ENCODE measurements at places on chromosomes 2 and 18. TPM values are rescaled to one million over a fixed set of nuclear protein-coding genes. Genes with fewer than 3 reads are reported as not detected.

- no peak for DNase-seq
Observed at GRCh38 chr18:22817844-22818243, 115.3 kb upstream of the RBBP8 start.

DNA sequence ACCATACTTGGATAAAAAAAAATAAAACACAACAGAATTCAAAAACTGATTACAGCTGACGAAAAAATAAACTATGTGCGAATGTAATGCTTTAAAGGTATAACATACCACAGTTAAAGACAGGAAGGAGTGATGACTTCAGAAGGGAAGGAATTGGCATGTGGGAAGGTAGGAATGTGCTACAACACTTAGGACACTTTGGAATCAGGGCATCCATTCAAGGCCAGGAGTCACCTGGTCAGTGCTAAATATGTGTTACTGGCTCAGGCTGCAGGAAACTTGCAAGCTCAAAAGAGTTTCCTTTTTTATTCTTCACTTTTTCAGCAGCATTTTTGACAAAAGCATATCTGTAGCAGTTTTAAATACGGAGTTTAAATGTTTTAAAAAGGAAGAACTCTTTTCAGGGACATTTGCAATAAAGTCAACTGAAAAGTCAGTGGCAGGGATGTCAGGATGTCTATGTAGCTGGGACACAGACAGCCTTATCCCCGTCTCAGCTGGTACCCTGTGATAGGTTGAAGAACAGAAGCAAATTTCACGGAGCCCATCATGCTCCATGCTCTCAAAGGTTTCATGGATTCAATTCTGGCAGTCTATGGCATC is 138.0 kb upstream of the KLHL14 start:
- no peak for DNase-seq

GRCh38 chr18:13973061-13973575 is 57.8 kb upstream of the MC2R start:
- no peak for DNase-seq

GRCh38 chr2:75894170-75894569 is 183.5 kb upstream of the GCFC2 start:
- no peak for DNase-seq

GRCh38 chr2:81747481-81748070 is 1443.0 kb upstream of the LRRTM1 start:
- no peak for DNase-seq

DNA sequence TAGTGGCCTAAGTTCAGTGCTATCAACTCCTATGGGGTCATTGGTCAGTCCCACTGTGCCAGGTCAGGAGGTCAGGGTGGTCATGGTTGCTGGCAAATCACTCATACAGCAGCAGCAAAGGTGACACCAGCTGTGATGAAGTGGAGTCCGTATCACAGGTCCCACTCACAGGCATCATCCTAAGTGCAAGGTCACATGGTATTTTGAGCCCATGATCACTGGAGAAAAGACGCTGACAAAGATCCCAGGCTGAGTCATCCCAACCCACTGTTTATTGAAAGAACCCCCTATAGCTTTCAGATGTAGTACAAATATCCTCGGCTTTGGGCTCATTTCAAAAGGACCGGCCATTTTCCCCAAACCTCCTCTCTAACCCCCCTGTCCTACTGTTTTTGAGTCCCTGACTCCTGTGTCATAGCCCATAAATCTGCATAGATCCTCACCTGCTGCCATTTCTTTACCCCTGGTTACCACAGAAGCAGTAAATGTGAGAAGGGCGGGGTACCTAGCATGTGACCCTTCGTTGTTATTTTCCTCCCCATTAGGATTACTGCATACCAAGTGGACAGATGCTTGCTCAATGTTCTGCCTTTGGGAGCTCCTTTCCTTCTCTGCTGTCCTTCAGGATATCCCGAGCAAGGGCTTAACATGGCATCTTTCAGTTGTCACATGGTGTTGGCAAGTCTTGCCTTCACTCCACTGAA is 107.7 kb downstream of the COL6A3 start:
- no peak for DNase-seq

GRCh38 chr2:20223407-20224163 is 1.3 kb downstream of the SDC1 start:
- DNase-seq, result no peak

- DNase-seq, result peak; percentile 56
Observed at GRCh38 chr18:74551936-74552555, 17.7 kb downstream of the CNDP1 start.

DNA sequence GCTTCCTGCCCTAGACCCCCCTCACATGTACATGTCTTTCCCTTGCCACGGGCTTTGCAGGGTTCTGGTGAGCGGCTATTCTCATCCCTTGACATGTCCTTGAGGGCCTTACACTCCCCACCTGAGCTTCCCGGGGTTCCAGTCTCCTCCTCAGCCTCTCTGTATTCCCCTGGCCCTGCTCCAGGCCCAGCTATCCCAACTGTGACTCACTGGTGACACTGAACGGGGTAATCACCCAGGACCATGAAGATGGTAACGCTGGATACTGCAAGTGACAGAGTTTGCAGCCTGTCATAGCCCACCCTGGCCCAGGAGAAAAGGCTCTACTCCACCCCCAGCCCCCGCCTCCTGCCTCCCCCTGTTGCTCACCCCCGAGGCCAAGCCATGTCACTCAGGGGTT is 27.3 kb downstream of the KIF3C start:
- no peak for DNase-seq

DNA sequence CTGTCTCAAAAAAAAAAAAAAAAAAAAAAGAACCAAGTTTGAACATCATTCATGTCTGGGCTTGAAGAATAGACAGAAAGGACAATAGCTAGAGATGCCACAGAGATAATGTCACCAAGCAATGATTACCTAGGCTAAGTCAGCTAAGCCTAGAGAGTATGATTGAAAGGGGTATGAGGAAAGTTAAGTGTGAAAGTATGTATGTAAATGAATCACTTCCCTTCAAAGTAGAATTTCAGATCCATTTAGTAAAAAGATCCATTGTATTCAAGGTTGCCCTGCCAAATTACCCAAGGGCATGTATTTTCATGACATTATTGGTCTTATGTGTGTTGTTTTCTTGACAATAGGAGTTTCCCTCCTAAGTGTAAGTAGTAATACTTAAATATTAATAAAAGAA is 34.1 kb upstream of the SLC39A10 start:
- peak; percentile 98 for DNase-seq

- DNase-seq, result no peak
Observed at GRCh38 chr2:177051278-177051677, 161.3 kb upstream of the HNRNPA3 start.

DNA sequence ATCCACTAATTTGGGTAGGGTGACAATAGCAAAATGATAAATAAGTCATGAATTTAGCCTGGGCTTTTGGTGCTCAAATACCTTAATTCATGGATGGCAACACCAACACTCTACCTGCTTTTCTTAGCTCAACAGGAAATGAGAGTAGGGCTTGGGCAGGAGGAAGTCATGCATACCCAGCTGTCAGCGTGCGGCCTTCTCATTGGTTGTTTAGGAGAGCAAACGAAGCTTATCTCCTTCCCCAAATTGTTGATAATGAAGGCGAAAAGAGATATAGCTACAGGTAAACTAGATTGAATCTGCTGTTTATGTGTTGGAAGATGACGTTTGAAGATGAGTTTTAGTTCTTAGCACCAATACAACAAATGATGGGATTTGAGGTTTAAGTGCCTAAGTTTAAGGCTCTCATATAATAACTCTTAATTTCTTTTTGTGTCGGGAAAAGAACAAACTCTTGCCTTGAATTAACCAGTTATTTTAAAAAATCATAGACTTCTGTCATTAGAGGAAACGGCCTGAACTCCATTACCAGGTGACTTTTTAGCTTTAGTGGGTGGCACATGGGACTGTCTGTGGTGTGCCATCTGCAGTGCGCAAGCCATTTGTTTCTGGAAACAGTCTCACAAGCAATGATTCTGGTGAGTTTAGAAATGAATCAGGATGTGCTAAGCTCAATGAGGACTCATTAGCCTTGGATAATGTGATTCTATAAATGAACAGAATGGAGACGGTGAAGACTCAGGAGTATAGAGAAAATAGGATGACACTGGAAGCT is 19.8 kb downstream of the MAP4K4 start:
- no peak for DNase-seq

- no peak for DNase-seq
Observed at GRCh38 chr18:22060361-22060760, 109.0 kb upstream of the GATA6 start.

DNA sequence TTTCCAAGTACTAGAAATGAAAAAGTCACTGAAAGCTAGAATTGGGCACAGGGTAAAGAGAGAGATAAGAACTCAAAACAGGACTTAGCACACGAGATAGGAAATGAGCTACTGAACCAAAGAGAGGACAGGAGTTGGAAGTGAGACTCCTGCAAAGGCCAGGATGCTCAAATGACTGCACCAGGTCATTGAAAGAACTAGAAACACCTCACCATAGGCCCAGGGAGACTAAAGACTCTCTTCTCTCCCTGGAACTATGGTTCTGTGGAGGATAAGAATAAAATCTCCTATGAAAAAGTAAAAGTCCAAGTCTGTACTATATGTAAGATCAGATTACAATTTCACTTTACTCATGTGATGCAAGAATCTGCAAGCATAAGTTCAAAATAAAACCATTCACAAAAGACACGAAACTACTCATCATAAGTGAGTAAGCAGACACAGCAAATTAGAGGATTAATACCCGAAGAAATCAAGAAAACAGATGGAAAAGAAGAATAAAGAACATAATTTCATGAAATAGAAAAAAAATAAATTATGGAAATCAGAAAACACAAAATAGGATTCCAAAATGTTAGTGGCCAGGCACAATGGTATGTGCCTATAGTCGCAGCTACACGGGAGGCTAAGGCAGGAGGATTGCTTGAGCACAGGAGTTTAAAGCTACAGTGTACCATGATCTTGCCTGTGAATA is 6.5 kb downstream of the NBAS start:
- no peak for DNase-seq

DNA sequence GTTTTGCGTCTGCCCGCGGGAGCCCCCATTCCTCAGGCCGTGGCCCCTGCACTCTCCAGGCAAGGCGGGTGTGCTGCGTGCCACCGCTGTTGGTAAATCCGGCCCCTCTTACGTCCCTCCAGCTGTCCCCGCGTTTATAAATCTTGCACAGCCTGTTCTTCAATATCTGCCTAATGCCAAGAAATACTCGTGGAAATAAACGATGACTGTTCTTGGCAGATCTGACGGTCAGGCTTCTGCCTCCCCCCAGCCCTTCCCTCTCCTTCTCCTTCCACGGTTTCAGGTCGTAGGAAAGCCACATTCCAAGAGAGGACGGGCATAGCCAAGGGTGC is 20.5 kb downstream of the ODC1 start:
- DNase-seq, result no peak

DNA sequence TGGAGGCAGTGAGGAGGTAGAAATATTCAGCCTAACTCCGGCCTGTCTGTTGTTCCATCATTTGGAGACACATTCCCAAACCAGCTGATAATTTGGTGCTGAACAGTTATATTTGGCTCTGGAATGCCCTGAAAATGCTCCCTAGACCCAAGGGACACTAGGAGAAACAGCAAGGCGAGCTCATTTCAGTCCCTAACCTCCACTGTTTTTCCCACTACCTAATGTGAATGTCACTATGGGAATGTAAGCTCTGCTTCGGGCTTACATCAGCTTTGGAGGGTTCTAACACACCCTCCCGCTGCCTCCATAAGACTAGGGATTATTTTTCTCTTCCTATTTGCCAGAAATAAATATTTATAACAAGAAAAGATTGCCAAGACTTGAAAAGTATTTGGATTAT is 103.5 kb downstream of the ANTXR1 start:
- no peak for DNase-seq

DNA sequence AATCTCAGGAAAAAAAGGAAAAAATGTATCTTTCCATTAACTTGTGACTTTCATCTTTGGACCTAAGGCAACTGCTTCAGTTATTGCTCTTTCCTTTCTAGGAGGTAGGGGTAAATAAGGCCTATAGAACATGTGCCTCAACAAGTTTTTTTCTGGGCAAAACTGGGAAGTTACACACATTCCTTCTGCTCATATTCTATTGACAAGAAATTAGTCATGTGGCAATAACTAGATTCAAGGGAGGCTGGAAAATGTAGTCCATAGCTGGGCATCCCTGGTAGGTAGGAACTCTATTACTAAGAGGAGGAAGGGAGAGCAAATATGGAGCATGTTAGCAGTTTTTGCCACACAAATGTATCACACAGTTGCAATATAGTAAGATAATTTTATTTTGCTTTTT is 37.7 kb upstream of the NEMP2 start:
- DNase-seq, result peak; percentile 70

DNA sequence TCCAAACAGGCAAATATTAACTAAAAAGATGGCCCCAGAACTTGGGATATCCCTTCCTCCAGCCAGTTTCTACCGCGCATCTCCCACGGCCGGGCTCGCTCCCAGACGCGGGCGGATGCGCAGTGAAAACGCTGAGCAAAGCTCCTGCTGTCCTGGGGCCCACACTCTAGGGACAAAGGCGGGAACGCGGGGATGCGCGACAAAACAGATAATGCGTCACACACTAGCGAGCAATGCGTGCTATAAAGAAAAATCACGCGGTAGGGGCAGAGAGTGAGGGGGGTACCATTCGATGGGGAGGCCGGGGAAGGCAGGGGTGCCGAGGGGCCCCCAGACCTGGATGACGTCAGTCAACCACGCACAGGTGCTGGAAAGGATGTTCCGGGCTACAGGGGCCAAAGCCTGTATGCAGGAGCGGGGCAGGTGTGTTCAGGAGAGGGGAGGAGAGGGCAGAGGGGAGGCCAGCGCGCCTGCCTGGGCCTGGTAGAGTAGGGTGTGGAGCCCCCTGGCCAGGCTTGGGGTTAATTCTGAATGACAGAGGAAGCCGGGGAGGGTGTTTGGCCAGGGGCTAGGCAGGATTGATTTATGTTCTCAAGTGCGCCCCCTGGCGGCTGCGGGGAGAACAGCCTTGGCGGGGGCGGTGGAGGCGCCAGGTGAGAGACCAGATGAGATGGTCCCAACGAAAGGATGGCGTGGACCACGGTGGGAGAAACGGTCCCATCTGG is 14.9 kb upstream of the ITM2C start:
- DNase-seq, result no peak

DNA sequence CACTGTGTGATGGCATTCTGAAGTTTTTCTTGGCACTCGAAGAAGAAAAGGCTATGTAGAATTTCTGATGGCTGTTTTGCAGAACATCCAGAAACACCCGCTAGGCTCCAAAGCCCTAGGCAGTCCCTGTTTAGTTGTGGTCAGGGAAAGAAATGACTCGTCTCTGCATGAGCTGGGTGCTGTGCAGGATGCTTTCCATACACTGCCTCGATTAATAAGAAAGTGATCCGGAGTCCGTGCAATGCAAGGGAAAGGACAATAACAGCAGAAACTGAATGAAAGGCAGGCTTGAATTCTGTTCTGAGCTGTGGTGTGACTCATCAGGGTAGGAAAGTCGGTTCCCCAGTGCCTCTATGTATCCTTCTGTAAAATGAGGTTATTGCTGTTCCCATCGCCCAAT is 18.7 kb downstream of the MAPRE3 start:
- no peak for DNase-seq

GRCh38 chr2:40435426-40436092 is 16.3 kb downstream of the SLC8A1 start:
- peak; percentile 6 for DNase-seq

- peak; percentile 17 for DNase-seq
Observed at GRCh38 chr18:72830109-72830508, 37.7 kb downstream of the NETO1 start.

- DNase-seq, result no peak
Observed at GRCh38 chr2:168601741-168602140, 145.7 kb downstream of the CERS6 start.

Gene CROCC2
- not detected for total RNA-seq

Gene RIT2
- total RNA-seq, result not detected

Gene SERPINB4
- total RNA-seq, result not detected

Gene NOL4
- total RNA-seq, result not detected

Gene FRZB
- not detected for total RNA-seq

Gene KIAA2012
- not detected for total RNA-seq

Gene GAREM2
- 0.27 TPM for total RNA-seq

Gene IL1F10
- total RNA-seq, result not detected

Gene CAPN14
- total RNA-seq, result 0.35 TPM

Gene RAX
- not detected for total RNA-seq

All from foreskin keratinocyte (primary cell).